ENCODE measurements at places on chromosomes 3 and 15.
A peak's percentile ranks its signal among the peaks of the same experiment; 100 is the strongest.

DNA sequence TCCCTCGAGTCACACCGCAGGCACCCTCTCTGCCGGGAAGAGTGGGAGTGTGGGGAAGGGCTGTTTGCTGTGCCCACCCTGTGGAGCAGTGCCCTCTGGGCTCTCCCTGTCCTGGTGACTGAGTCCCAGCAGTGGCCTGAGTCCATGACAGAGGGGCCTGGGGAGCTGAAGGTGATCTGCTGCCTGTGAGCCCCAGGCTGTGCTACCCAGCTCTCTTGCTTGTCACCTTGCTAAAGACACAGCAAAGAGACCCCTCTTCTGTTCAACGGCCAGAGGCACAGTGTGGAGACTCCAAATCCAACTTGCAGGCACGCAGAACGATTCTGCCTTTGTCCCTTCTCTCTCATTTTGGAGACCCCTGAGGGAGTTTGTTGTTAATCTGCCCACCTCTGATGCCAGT is 232.6 kb downstream of the OPA1 start:
- DNase-seq = no peak

DNA sequence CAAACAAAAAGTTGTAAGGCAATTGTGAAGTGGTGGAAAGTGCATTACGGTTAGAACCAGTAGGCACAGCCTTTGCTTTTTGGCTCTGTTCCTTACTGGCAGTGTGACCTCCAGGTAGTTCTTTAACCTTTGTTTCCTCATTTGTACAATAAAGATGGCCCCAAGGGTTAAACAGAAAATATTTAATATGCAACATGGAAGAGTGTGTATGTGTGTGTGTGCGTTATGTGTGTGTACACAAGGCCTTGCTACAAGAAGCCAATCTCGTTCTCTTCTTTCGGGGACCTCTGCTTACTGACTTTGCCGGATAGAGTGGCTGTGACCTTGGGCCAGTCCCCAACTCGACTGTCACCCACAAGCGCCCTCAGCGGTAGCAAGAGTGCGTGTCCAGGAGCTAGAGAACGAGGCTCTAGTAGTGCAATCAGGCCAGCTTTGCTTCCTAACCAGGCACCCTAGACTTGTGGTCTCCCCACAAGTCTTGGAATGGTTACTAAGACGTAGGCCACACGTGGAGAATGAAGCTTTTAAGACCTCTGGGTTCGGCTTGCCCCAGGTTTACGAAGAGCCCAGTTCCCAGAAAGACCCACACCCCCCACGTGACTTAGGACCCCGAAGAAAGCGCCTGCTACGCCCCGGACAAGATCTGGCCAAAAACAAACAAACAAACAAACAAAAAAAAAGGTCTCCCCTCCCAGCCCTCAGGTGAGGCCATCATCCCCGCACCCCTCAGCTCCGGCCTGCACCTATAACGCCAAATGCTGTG is 593 bp downstream of the CIAO2A start:
- peak; percentile 57 for DNase-seq

DNA sequence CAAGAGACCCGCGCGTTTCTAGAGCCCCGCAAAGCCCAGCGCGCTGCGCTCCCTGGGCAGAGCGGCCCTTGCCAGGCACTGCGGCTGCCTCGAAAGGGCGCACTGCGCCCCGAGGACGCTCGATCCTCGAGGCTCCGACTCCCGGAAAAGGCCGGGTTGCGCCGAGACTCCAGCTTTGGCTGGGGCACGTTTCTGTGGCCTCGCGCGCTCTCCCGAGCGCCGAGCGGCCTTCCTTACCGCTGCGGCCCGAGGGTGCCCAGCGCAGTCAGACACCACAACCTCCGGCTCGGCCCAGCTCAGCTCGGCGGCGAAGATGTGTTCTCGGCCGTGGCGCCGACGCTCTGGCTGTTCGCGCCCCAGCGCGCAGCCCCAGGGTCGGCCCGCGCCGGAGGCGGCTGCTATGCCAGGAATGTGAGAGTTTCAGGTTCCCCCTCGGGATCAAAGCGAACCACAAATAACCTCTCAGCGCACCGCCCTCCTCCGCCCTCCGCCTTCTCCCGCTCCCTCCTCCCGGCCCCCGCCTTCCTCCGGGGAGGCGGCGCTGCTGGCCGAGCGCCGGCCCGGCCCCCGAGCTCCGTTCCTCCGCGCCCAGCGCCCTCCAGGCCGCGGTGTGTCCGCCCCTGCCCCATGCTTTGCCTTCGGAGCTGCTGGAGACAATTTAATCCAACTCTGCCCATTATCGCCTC is at the start of gene AMOTL2:
AMOTL2 (minus strand) TSS at position 343 of the 686 bp plus-strand sequence. CDS start 3,014 bp downstream, outside the sequence.
- DNase-seq = peak; percentile 22

DNA sequence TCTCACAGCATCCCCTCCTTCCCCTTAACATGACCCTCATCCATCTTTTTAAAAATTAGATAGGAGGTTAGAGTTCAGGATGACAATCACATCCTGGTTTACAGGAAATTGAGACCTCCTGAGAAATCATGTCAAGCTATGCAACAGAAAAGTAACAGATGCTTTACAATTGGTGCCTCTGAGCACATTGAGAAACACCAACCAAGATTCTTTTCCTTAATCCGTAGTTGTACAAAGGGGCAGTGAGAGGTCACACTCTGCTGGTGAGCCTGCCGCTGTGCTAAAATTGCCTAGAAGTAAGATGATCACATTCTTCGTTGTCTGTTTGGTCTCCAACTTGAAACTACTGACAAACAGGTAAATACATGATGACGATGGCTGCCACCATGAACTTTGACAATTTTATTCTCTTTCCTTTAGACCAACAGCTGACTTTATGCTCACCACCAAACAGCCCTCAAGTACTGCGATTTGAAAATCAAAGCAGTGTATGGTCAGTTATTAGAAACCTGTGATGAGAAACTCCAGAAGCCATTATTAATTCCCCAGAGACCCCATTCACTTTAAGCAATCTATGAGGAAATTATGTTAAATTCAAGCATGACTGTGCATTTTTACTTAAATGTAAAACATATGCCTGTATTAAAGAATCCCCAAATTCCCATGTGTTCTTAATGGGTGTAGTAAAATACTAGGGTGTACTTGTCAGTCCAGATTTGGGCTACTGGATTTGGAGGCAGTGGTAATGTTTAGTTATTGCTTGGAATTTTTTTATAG is 210.7 kb upstream of the UBE2E1 start:
- DNase-seq = no peak

DNA sequence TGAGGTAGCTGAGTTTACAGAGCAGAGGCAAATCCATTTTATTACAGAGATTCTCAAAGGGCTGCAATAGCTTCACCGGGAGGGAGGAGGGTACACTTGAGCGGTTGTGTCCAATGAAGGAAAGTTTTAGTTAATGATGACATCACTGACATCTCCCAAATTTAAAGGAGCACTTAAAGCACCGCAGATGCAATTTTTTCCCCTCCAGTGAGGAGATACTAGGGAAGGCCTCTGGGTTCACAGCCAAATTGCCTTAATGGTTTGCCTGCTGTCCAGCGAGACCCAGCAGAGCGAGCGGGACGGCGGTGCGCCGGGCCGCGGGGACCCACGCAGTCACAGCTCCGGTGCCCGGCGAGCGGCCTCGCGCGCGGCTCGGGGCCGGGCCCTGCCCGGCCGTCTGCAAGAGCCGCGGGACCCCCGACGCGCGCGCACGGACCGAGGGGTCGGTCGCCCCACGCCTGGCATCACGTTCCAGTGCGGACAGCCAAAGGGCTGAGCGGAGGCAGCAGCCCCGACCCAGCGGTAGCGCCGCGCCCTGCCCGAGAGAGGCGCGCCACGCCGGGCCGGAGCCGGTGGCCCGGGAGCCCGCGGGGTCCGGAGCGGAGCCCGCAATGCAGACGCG is 160.5 kb upstream of the CHRNA7 start:
- no peak for DNase-seq

DNA sequence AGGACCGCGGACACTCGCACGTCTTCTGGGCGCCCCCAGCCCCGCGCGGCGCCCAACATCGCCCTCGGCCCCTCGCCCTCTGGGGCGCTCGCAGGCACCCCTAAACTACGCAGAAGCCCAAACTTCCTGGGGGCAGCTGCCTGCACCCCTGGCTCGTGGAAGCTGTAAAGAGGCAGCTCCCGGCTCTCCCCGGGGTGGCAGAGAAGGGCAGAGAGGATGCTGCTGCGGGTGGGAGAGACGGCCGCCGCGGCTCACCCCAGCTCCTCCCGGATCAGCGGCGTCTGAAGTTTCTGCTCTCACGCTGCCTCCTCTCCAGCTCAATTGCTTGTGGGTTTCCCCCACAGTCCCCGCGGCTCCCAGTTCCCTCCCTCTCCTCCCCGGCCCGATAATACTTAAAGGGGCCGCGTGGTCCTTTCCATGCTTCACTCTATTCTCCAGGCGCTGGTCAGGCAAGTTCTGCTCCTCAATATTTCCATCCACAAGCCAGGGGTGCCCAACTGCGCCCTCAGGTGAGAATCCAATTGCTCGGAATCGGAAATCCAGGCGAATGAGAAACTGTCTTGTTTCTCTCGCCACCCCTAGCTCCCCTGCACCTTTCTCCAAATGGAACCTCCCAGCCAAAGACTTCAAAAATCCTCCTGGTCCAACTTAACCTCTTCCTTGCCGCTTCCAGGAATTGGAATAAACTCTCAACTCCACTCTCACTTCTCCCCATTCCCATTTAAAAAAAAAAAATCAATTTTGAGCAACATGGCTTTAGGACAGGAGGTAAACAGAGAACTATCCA is 748.5 kb downstream of the ROBO1 start:
- DNase-seq = peak; percentile 13

DNA sequence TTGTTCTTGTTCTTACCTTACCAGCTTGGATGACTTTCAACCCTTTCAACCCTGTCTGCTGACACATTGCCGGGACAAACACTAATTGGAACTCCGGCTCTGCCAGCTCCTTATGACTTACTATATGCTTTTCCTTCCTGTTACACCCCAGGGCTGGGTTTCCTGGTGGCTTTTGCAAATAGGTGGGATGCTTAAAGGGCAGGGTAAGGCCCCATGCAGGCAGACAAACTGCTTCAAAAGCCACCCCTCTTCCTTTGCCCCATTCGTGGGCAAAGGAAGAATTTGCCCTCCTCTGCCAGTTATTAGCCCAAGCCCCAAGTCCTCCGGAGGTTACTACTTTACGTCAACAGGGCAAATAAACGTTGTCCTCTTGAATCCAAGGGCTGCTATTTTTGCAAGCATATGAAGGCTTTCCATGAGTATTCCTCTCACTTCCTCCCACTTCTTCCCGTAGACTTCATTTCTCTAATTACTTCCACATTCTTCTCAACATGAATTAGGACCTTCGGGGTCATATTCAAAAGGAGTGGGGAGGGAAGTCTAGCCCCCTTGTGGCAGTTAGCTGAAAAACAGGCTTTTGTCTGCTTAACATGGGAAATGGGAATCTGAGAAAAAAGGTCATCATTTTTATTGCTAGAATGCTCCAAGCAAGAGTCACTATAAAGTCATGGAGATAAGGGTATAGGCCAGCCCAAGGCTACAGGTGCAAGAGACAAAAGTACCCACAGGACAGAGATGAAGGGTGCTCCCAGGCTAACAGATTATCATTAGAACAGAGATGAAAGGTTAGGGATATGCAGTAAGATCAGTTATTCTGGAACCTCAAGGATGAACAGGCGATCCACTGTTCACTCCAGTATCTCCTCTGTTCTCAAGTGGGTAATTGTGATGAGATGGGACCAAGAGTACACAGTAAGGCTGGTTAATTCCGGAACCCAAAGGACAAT is 56.3 kb upstream of the FSTL1 start:
- DNase-seq = peak; percentile 7

DNA sequence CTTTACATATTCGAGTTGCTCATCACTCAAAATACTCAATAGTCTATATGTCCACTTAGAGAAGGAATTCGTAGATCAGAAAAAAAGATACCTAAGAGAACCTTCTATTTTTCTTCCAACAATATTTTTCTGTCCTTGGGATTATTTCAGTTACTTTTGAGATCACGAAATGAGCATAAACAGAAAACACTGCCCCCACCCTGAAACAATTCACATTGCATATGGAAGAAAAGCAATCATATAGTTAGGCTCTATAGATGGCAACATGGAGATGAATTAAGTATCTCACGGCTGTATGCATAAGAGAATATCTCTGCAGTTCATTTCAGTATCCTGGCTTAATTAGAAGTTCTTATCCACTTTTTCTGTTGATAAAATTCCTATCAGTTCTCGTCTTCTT is 391.1 kb downstream of the FGF12 start:
- DNase-seq = no peak

DNA sequence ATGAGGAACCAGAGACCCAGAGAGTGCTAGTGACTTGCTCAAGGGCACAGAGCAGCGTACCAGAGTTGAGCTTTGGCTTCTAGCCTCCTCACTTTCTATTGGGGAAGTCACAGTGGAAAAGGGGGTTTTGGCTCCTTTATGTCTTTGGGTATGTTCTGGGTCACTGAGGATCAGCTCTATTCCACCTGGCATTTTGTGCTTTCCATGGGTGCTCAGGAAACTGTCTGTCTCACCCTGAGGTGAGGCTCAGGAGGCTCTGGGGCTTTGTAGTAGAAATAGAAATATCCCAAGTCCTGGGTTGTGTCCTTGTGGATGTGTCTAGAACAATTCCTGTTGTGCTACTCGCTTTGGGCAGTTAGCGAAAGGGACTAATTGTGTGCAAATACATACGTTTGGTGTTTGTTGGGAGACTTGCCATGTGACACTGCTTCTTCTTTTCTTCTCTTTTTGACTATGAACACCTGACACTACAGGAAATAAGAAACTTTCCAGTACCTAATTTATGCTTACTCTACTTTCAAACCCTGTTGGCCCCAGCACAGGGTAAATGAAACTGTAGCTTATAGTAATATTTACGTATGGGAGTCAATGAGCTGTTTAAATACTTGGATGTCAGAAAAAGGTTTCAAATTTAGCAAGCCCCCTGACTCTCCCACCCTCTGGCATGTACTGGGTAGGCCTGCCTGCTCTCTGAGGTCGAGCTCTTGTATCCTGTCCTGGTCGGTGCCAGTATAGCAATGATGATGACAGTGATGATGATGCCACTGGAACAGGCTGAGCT is 35.6 kb downstream of the SMAD3 start:
- DNase-seq = peak; percentile 61

- DNase-seq = no peak
These were observed 72.5 kb downstream of the OSBPL10 start for GRCh38 chr3:31908391-31909097.

DNA sequence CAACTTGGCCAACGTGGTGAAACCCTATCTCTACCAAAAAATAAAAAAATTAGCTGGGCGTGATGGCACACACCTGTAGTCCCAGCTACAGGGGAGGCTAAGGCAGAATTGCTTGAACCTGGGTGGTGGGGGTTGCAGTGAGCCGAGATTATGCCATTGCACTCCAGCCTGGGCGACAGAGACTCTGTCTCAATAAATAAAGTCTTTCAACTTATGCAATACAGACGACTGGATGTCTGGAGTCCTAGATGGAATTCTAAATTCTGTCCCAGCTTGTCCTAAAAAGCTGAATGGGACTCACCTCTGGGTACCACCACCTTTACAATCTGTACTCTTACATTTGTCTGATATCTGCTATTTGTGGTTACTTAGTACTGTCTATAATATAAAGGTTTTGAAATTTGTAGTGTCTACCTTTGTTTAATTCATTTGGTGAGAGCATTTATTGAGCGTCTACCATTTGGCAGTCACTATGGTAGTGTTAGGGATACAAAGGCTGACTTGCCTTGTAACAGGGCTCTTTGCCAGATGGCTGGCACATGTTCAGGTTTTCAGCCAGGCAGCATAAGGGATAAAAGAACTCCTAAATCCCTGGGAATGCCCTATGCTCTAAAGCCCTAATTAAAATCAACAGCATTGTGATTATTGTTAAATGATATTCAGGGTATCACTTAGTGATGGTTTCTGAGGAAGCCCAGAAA is 7.2 kb upstream of the ZNF609 start:
- DNase-seq = no peak
